Foreskin melanocyte (primary cell): ENCODE measurements at places on chromosomes 7 and 10.
A peak's percentile ranks its signal among the peaks of the same experiment; 100 is the strongest.

DNA sequence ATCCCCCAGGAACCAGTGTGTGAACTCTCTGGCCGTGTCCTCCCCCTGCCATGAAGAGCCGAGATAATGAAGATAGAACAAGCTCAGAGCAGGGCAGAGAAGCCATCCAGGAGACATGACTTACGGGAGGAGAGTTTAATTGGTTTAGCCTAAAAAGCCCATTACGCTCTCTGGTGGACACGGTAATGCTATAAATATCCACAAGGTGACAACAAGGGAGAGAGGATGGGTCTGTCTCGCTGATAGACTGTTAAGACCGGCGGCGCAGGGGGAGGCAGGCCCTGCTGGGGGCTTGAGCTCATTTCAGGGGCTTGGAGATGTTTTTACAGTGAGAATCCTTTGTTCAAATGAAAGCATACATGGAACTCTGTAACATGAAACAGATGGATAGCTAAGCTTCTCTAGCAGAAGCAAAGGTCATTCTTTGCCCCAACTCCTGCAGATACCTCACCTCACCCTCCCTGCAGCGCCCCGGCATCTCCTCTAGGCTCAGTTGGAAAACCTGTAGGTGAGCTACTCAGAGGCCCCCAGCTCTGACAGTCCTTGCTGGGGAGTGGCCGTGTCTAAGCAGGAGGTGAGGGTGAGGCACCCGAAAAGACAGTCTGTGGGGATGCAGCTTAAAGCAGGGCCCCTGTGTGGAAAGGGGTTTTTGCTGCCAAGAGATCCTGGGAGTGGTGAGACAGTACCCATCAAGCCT is 40.8 kb upstream of the LOXL4 start:
- no peak for DNase-seq

GRCh38 chr10:130439766-130440165 is 303.6 kb downstream of the GLRX3 start:
- no peak for DNase-seq

- DNase-seq = no peak
Measured at GRCh38 chr7:121272676-121273075, 56.1 kb upstream of the WNT16 start.

- DNase-seq = no peak
Measured at GRCh38 chr7:4753598-4754432, 21.6 kb upstream of the AP5Z1 start.

GRCh38 chr7:7820939-7821338 is 102.5 kb upstream of the RPA3 start:
- no peak for DNase-seq

DNA sequence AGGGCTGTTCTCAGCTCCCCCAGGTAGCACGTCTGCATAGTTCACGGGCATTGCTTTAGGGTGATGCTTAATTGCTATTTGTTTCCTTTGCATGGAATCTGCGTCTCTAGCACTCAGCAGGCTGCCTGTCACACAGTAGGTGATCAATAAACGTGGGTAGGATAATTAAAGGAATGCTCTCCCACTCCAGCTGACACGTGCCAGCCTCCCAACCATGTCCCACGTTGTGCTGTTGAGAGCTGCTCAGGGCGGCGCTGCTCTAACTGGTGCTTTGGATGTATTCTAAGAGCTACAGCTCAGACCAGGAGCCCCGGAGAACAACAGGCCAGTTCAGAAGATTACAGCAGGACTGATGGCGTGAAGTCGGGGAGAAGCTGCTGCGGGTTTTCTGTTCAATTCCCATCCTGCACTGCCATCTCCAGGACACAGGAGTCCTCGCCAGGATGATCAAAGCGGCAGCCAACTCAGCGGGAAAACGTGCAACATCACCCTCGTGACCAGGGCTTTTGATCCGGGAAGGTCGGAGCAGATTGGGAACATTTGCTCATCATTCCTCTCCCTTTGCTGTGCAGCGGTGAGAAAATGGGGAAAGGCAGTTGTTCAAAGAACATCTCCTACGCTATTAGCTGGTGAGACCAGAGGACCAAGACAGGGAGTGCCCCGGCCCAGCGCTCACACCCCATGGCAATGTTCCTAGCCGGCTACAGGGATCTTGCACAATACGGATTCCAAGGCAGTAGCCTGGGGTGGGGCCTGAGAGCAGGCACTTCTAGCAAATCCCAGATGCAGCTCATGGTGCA is 50.5 kb upstream of the FOXK1 start:
- DNase-seq = peak; percentile 84

GRCh38 chr7:106126170-106126938 is 14.2 kb upstream of the SYPL1 start:
- DNase-seq = peak; percentile 31

DNA sequence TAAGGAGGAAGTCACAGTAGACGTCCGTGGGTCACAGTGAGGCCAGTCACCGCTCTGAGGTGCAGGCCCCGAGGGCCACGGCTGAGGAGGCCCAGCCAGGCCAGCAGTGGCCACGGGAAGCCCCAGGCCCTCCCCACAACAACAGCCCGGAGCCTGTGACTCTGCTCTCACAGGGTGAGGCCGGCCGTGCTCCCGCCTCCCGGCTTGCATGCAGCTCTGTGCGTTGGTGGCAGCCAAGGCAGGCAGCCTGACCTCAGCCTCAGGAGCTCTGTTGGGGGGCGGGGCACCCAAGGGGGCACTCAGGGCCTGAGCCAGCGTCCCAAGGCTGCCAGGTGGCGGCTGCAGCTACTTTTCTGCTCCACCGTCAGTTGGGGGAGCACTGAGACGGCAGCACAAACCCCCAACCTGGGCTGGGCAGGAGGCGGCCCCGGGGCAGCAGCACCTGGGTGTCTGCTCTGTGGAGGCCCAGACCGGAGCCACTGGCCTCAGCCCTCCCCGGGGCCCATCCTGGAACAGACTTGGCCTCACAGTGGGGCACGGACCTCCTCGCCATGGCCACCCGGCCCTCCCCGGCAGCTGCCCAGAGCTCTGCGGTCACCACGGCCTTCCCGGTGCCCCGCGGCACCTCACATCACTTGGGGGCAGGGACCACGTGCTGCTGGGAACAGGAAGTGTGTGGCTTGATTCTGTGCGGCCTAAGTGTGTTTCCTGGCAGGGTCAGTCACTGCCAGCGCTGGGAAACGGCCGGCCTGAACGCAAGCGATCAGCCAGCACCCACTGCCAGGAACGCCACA is 13.3 kb downstream of the CYP2W1 start:
- peak; percentile 38 for DNase-seq

- DNase-seq = no peak
Measured at GRCh38 chr7:74157605-74158004, 16.6 kb upstream of the EIF4H start.

DNA sequence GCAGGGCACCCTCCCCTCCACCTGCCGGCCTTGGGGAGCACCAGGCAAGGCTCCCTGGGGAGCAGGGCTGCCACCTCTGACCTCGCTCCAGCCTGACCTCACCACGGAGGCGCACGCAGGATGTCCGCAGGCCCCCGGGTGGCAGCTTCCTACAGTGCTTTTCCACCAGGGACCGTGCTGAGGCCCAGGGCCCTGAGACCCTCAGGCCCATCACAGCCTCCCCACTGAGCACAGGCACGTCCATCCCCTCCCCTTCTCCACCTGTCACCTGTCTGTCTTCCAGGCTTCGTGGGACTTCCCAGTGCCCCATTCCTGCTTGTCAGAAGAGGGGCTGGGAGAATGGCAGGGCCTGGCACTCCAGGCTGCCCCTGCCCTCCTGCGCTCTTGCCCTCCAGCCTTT is 90.1 kb downstream of the LHPP start:
- DNase-seq = no peak

DNA sequence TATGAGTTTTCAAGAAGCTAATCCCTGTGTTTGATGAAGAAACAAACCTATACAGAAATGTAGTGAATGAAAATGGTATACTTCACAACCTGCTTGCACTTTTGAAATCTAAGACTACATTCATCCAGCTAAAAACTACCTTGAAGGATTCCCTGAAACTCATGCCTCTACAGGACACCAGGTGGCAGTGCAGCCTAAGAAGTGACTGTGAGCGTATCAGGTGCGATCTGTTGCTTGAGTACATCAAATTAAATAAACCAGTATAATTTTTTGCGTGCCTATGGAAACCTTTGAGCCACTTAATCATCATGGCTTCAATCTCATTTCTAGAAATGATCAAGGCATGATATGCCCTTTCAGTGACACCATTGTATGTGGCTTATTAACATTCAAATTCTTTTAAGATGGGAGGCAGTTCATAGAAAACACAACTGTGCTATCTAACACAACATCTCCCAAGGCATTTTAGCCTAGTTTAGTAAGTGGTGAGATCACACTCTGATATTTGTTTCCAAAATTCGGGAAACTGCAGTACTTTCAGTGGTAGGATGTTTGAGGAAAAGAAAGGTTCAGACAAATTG is 57.4 kb downstream of the PPP1R17 start:
- peak; percentile 41 for DNase-seq
